ENCODE measurements at places on chromosomes 2 and 18.

DNA sequence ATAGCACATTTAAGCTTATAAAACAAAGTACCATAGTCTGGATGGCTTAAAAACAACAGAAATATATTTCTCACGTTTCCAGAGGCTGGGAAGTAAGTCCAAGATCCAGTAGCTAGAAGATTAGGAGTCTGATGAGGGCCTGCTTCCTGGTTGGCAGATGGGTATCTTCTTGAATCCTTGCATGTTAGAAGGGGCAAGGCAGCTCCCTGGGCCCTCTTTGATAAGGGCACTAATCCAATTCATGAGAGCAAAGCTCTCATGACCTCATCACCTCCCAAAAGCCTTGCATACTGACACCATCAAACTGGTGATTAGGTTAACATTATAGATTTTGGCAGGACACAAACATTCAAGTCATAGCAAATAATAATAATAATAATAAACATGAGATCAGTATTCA lies 146.4 kb downstream of the CCDC102B start:
- no peak for DNase-seq

- DNase-seq, result no peak
Observed at GRCh38 chr2:202690321-202690900, 55.6 kb downstream of the FAM117B start.

- DNase-seq, result no peak
Observed at GRCh38 chr2:32627441-32627813, 423 bp upstream of the TTC27 start.

GRCh38 chr2:98483257-98483861 lies 38.7 kb downstream of the INPP4A start:
- DNase-seq, result no peak

- no peak for DNase-seq
Observed at GRCh38 chr2:70132244-70133126, 45.2 kb downstream of the PCBP1 start.

Data from activated naive CD4-positive, alpha-beta T cell (primary cell).